ENCODE measurements at places on chromosomes 2 and 18.

DNA sequence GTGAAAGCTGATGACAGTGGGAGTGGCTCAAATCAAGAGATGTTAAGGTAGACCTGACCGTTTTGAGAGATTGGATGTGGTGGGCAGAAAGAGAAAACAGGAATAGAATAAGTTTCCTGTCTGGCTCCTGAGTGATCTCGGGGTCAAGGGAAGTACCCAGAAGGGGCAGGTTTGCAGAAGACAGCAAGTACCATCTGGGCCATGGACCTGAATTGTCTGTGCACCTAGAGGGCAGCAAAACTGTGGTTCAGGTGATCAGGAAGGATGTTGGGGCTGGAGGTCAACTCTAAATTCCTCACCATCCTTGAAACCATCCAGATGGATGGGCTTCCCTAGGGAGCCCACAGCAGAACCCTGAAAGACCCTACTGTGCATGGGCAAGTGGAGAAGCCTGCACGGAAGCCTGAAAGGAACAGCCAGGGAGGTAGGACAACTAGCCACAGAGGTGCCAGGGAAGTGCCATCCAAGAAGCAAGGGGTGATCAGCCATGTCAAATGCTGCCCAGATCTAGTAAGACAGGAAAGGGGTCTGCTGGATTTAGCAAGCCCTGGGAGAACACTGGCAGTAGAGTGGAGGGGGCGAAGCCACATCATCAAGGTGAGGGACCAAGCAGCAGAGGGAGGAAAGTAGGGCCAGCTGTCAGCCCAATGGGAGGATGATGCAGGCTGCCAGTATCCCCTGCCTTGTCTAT is 8.0 kb downstream of the TEX261 start:
- DNase-seq: no peak

- no peak for DNase-seq
Measured at GRCh38 chr2:3648652-3649177, 9.3 kb upstream of the ALLC start.

DNA sequence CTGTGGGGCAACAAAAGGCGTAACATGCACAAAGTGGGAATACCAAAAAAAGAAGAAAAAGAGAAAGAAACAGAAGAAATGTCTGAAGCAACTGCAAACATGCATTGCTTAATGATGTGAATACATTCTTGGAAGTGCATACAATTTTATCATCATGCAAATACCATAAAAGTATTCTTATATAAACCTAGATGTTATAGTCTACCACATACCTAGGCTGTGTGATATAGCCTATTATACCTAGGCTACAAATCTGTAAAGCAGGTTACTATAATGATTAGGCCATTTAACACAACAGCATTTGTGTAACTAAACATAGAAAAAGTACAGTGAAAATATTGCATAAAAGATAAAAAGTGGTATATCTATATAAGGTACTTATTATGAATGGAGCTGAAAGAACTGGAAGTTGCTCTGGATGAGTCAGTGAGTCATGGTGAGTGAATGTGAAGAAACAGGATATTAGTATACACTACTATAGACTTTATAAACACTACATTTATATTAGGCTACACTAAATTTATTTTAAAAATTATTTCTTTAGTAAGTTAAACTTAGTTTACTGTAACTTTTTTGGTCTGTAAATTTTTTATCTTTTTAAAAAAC is 319.4 kb upstream of the KCNH7 start:
- no peak for DNase-seq

DNA sequence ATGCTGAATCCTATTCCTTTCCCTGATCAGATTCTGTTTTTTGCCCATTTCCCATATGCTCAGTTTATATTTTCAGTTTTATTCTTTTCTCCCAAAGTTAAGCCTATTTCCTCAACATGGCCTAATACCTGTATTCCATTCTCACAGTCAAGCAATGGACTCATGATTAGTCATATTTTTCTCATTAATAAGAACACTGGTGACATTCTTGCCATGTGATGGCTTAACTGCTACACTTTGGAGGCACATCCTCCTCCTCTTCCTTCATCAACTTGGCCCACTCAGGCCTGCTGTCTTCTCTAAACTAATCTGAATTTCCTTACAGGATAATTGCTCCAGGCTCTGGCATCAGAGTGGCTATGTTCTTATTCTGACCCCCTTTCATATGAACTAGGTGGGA is 679.2 kb downstream of the NYAP2 start:
- no peak for DNase-seq

GRCh38 chr2:31726457-31726856 is 145.7 kb upstream of the SRD5A2 start:
- DNase-seq: no peak

GRCh38 chr2:216289470-216289869 is 82.8 kb downstream of the MARCHF4 start:
- no peak for DNase-seq

DNA sequence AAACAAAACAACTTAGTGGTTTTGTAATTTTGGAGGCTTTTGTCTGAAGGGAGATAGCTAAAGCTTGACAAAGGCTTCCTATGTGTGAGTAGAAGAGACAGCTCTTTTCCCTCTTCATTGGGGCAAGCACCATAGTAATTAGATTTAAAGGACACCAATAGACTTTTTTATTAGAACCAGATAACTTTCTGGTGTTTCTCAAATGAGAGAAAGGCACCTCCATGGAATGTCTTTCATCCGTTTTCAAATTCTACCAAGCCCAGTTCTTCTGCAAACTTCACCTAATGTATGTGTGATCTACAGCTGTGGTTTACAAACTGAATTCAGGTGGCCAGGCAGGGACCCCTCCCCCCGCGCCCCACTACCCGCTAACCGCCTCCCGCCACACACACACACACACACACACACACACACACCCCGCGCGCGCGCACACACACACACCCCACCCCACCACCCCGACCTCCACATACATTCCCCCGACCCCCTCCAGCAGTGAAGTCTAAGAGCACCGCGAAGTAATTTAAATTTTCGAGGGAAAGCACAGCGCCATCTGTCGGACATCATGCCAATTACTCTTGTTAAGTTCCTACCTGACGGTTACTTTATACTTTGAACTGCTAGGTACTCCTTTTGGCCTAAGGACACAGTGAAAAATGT is 31.6 kb upstream of the PPP1R1C start:
- peak; percentile 66 for DNase-seq

DNA sequence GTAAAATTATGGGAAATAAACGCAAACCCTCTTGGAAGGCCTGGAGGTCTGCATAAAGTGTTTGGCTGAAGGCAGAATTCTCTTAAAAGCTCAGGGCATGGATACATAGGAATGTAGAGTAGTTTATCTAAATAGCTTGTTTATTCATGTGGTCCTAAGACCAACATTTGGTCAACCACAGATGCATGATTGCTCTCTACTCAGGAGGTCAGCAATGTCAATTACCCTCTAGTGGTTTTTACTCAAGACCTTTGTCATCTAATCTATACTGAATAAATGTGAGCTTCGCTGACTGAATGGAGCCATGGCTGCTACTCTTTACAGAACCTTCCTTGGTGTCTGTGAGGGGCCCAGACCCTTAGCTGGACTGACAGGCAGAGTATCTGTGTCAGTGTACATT is 139.8 kb downstream of the ATL2 start:
- no peak for DNase-seq

- DNase-seq: no peak
Measured at GRCh38 chr2:215565897-215566296, 130.0 kb upstream of the FN1 start.

DNA sequence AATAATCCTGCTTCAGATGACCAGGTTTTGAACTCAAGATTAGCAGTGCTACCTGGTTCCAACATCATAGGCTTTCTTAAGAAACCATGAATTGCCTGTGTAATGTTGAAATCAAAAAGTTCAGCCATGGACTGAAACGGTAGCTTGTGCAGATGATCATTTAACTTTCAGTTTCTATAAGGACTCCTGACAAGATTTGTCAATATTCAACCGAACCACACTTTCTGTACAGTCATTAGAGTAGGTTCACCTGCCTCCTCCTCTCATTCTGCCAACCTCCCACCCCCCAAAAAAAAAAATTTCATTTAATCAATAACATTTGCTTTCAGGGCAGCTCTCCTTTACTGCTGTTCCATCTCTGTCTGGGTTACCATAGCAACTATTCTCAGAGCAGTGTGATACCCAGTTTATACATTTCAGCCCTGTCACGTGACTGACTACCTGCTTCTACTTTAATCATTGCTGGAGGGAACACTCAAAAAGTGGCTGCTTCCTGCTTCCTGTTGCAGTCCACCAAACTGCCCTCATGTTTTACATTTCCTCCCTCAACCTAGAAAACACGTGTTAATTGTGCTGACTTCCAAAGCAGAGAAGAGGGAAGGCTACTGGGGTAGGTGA is 275.5 kb downstream of the SS18 start:
- no peak for DNase-seq

DNA sequence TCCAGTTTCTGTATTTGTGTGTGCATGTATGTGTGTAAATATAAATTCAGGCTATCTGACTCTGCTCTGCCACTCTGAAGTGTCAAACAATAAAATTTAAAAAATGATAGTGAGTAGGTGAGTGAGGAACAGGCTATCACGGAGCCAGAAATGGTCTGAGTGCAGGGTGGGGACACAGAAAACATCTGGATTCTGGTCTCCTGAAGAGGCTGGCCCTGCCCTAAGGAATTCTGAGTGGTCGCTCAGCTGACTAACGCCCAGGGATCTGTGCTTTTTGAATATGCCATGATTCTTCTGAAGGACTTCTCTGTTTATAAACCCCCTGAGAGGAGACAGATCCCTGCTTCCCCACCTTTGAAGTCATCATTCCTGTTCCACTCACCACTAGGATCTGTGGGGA is 353.9 kb upstream of the GYPC start:
- DNase-seq: no peak

DNA sequence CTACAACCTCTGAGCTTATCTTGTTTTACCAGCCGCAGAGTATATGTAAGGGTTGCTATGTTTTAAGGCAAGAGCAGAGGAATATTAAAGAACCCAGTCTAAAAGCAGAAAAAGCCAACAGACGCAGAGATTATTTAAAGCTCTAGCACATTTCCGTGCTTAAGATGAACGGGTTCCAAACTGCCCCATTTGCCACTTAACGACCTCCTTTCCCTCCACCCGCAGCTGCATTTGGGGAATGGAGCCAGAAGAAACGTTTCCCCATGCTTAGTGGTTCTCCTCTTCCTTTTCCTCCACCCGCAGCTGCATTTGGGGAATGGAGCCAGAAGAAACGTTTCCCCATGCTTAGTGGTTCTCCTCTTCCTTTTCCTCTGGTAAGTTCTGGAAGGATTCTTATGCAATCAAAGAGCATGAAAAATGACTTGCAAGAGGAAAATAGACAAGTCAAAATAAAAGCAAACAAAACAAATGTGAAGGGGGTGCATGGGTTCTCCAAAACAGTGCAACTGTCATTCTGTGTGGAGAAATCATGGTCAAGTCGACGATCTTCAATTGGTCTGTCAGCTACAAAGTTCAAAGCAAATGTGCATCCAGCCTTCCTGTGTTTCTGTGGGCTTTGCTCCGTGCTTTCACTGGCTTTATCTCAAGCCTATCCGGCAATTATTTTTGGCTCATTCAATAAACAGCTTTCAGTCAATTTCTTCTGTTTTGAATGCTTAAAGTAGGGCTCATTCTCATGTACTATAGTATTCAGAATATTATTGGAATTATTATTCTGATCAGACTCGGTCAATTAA is 57.8 kb downstream of the DIPK1C start:
- no peak for DNase-seq

- no peak for DNase-seq
Measured at GRCh38 chr2:191158193-191158592, 7.4 kb upstream of the STAT4 start.

- DNase-seq: no peak
Measured at GRCh38 chr2:23512778-23513177, 127.8 kb downstream of the KLHL29 start.

- DNase-seq: no peak
Measured at GRCh38 chr18:22324191-22325131, 93.3 kb downstream of the CTAGE1 start.

- no peak for DNase-seq
Measured at GRCh38 chr18:11864471-11864870, 13.3 kb downstream of the CHMP1B start.

- no peak for DNase-seq
Measured at GRCh38 chr2:181937473-181937872, 45.9 kb downstream of the ITPRID2 start.

Data from activated CD4-positive, alpha-beta T cell treated with anti-CD3 and anti-CD28 coated beads, Interleukin-2, amount 50 U/mL, for 48 hours (primary cell).